ENCODE measurements at places on chromosomes 1 and 21. TPM values are rescaled to one million over a fixed set of nuclear protein-coding genes. Genes with fewer than 3 reads are reported as not detected.
A peak's percentile ranks its signal among the peaks of the same experiment; 100 is the strongest.

Gene NEK2
- total RNA-seq = 56.8 TPM

Gene SPATA21
- not detected for total RNA-seq

Gene CCDC30
- 0.56 TPM for total RNA-seq

Gene ELOVL1
- total RNA-seq = 101 TPM

DNA sequence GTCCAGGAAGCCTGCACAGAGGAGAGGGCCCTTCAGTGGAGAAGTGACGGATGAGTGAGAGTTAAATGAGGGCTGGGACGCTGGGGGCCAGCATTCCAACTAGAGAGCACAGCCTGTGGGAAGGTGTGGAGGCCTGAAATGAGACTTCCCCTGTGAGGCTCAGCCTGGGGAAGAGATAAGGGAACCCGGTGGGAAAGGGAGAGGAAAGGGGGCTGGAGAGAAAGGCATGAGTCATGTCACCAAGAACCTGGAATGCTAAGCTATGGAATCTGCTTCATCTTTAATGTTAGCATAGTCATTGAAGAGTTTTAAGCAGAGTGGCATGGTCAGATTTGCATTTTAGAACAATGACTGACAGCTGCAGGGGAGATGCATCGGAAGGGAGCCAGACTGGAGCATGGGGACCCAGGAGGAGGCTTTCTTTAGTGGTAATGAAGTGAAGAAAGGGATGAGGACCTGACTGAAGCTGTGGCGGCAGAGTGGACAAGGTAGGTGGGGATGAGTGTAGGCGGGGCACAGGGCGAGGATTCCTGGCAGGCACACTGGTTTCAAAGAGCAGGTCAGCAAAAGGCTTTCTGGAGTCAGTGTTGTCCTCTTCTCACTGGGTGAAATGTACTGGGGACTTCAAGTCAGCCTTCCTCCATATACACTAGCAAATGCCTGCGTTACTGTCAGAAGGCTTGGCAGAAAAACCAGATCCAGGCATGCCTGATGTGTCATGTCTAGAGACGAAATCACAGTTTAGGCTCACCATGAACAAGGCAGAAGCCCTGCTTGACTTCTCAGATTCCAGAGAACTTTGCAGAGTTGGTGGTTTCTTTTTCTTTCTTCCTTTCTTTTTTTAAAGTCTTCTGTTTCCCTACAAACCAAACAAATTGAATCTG, 8.0 kb downstream of the RGL1 start:
- DNase-seq = peak; percentile 70

DNA sequence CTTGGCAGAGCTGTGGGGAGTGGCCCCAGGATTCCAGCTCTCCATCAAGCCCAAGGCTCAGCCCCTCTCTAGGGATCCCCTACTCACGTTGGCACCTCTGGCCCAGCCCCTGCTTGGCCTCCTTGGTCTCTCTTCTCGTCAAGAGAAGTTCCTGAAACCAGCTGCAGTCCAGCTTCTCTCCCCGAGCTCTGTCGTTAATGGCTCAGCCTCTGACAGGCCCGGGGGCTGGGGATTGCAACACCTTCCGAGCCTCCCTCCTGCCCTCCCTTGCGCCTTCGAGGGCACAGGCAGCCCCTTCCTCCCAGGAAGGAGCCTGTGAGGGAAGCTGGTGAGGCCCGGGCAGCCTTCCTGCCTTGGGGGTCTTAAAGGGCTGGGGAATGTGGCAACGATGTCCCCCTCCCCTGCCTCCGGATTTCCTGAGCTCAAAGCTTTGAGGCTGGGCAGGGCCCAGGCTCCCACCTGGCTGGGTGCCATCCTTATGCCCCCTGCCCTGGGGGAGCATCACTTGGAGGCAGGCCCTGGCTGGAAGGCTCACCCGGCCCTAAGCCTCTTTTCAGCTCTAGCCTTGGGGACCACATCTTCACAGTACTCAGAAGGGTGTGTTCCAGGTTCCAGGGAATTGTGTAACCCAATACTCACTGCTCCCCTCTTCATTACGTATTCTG, at the start of gene CSF3R:
Gene CSF3R, minus strand, starts transcription at position 190 of the 665 bp plus-strand sequence. CDS start 3,417 bp downstream, outside the sequence.
- no peak for DNase-seq

DNA sequence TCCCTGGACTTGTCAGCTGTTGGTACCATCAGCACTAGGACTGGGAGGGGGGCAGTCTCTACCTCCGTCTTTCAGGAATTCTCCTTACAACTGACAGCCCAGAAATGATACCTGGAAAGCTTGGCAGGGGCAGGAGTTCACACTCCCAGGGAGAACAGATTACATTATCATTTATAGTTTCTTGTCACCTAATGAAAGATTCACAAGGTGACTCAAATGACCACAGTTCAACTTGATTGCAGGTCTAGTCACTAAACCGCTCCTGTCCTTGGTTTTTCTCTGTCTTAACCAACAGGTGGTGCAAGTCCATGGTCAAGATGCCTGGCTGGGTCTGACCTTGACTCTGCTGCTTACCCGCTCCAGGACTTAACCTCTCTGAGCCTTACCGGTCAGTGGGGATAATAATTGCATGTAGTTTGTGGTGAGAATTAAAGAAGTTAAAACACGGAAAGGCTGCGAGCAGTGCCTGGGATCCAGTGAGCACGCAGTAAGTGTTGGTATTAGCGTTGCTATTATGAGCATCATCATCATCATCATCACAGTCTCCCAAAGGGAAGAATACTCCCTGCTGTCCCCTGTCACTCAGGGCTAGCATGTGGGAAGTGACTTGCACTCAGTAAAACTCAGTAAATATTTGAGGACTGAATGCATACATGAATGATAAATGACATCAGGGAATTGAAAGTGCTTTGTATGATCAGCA, 125.3 kb upstream of the CD34 start:
- DNase-seq = no peak

DNA sequence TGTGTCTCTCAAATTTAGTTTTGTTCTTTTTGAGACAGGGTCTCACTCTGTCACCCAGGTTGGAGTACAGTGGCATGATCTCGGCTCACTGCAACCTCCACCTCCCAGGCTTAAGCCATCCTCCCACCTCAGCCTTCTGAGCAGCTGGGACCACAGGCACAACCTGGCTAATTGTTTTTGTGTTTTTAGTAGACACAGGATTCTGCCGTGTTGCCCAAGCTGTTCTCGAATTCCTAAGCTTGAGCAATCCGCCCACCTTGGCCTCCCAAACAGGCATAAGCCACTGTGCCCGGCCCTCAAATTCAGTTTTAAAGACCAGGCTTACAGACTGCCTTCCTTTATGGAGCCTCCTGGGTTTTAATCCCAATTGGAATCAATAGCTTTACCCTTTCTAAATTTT, 83.7 kb upstream of the SELENON start:
- no peak for DNase-seq

GRCh38 chr1:60068393-60069045, 5.1 kb downstream of the C1orf87 start:
- DNase-seq = no peak

DNA sequence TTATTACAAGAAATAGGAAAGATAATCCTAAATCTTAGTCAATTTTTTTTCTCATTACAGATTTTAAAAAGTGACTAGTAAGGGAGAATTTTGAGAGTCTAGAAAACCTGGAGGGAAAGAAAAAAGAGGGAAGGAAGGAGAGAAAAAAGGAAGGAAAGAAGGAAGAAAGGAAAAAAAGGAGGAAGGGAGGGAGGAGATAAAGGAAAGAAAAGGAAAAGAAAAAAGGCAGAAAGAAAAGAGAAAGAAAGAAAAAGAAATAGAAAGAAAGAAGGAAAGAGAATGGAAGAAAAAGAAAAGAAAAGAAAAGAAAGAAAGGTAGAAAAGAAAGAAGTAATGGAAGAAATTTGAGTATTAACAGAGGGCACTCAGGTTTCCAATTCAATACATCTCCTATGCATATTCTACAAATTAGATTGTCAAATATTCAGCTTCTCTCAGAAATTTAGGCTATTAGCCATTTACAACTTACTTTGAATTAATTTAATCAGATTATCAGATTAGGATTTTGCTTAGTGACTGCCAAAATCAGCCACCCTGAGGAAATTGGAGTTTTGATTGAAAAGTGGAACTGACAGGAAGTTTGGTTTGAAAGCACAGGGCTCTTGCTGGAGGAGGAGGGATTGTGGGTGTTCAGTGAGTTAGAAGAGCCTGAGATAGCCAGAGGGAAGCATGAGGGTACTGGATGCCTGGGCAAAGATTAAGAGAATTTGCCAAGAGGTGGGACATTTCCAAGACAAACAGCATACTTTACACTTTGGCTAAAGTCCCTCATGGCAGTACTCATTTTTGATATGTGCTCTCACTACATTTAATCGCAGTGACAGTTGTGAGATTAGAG, 677.8 kb downstream of the USP25 start:
- DNase-seq = peak; percentile 63

- peak; percentile 53 for DNase-seq
Observed at GRCh38 chr1:218930472-218931241, 243.0 kb upstream of the LYPLAL1 start.

DNA sequence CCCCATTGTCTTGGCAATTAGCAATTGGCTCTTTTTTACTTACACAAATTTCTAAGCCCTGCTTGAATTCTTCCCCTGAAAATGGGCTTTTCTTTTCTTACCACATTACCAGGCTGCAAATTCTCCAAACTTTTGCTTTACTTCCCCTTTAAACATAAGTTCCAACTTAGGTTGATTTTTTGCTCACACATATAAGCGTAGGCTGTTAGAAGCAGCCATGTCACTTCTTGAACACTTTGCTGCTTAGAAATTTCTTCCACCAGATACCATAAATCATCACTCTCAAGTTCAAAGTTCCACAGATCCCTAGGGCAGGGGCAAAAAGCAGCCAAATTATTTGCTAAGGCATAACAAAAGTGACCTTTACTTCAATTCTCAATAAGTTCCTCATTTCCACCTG, 35.4 kb upstream of the KCNH1 start:
- no peak for DNase-seq

GRCh38 chr1:197210426-197210825, 57.6 kb upstream of the CRB1 start:
- DNase-seq = no peak

DNA sequence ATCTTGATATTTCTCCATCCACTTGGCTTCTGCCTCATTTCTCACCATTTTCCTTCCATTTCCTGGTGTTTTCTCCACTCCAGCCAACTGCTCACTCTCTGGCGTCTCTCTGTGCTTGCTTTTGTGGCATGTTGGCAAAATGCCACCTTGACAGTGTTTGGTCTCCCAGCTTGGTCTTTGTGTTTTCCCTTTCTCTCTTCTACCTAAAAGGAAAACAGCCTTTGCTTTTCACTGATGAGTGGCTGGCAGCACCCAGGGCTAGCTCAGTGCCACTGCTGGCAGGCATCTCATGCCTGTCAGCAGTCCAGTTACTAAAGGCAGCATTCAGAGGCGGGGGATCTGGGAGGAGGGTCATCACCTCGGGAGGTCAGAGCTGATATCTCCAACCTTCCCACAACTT, 55.3 kb upstream of the DSCAM start:
- no peak for DNase-seq

GRCh38 chr1:119410961-119411360, 4.0 kb upstream of the HSD3B2 start:
- no peak for DNase-seq

DNA sequence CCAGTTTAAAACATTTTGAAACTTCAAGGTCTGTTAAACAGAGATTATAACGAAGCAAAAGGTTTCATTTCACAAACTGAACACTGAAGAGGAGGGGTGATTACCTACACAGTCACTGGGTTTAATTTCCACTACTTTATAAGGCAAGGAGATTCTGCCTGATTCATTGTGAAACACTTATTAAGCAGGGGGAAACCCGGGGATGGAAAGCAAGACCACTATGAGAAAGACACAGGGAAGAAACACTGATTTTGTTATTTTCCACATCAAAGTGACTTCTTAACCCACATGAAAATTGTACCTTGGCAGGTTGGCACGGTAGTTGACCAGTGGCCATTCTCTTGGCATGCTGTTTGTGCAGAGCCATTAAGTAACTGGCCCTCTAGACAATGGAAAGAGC, 8.1 kb upstream of the F5 start:
- DNase-seq = no peak

- peak; percentile 54 for DNase-seq
Observed at GRCh38 chr1:205430696-205431305, 8.9 kb upstream of the LEMD1 start.

Data from MG63 (cell line).